Activated naive CD8-positive, alpha-beta T cell treated with anti-CD3 and anti-CD28 coated beads, Interleukin-2, amount 50 U/mL, for 16 hours (primary cell): ENCODE measurements at places on chromosomes 3 and 15.

DNA sequence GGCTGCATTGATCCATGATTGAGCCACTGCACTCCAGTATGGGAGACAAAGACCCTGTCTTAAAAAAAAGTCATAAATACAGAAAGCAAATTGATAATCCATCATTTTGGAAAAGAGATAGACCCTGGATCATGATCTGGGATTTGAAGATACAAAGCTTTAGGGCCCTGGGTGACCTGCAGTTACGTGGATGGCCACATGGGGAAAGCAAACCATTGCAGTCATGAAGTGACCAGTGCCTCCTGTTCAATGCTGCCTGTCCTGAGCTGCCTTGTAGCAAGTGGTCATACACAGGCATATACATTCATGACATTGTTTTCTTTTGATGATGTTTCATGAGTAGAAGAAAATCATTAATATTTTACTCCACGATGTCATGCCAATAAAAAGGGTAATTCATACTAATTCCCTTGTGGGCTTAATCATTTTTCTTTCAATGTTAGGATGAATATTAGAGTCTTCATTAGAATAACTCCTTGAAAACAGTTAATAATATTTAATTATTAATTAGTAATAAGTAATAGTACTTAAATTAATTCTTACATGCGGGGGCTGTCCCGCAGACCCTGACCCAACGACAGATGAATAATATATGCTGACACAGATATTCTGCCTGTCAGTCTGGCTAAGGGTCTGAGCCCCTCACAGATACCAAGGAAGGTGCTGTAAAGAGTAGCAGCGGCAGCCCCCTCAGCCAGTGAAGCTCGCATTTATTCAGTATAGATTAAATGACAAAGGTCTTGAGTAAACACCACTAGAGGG is 109.0 kb upstream of the UNC13C start:
- no peak for DNase-seq

- DNase-seq, result no peak
Measured at GRCh38 chr15:77584201-77584600, 48.5 kb downstream of the LINGO1 start.

- DNase-seq, result no peak
Measured at GRCh38 chr3:66107855-66108254, 69.1 kb upstream of the MAGI1 start.

- no peak for DNase-seq
Measured at GRCh38 chr3:50395070-50395860, 35.9 kb upstream of the TMEM115 start.

DNA sequence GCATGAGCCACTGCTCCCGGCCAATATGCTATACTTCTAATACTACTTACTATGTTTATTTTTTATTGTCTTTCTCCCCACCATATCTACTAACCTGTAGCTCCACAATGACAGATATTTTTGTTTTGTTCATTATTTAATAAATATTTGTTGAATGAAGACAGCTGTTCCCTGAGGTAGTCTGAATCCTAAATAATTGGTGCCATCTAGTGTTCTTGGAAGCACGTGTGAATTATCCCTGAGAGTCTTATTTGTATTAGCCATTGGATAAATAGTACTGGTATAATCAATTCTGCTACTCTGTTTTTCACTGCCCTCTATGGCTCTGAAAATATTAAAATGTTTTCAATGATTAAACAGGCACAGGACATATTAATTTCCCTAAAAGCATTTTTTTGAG is 5.6 kb upstream of the APPL1 start:
- DNase-seq, result no peak

DNA sequence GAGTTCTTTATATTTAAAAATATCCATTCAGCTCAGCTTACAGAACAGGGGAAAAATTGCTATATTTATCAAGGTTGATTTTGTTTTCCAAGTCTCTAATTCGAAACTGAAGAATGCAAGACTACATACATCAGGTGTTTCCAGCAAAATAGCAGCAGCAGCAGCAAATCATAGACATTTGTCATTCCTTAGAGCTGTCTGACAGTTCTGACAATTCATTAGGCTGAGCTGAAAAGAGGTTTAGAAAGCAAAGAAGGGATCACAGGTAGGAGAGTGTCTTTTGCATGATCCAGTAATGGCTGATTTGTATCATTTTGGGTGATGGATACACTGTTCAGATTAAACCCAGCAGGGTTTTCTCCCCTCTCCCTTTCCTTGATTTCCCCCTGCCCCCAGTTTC is 545.7 kb downstream of the MCTP2 start:
- no peak for DNase-seq

GRCh38 chr3:38538773-38539353 is 42.7 kb downstream of the EXOG start:
- no peak for DNase-seq

DNA sequence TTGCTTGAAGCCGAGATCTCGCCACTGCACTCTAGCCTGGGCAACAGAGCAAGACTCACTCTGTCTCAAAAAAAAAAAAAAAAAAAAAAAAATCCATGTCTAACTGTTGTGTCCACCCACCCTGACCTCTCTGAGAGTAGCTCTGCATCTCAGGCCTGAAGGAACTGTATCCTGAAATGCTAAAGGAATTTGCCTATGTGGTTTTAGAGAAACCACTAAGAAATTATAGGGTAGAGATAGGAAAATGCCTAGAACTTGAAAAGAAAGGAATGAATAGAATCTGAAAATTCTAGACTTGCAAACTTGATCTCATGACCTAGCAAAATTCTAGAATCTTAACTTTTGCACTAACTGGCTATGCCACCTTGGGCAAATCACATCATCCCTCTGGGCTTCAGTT is 217.5 kb upstream of the ROPN1 start:
- no peak for DNase-seq

- no peak for DNase-seq
Measured at GRCh38 chr3:180199417-180199995, 162.8 kb upstream of the PEX5L start.

GRCh38 chr15:91688811-91689210 is 164.7 kb upstream of the SLCO3A1 start:
- no peak for DNase-seq

GRCh38 chr15:72050700-72051099 is 67.2 kb downstream of the MYO9A start:
- no peak for DNase-seq

- no peak for DNase-seq
Measured at GRCh38 chr3:141384157-141384556, 15.9 kb downstream of the ZBTB38 start.

GRCh38 chr3:4588466-4588865 is 95.3 kb downstream of the ITPR1 start:
- DNase-seq, result no peak

- DNase-seq, result no peak
Measured at GRCh38 chr3:17553080-17553479, 189.4 kb downstream of the TBC1D5 start.

DNA sequence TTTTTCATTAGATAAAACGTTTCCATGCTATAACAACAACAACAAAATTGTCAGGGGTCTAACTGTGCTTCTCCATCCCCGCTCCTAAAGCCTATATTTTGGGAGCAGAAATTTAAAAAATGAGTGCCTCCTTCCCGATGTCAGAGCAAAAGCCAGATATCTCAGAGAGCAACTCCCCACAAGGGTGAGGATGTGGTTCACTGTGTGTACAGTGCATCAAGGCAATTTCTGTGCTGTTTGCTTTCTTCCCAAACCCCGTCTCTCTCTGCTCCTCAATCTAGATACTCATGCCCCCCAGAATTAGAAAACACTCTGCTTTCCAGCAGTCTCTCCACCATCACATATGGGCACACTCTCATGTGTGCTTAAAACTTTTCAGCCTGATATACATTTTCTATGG is 76.7 kb upstream of the MBNL1 start:
- DNase-seq, result no peak

- DNase-seq, result no peak
Measured at GRCh38 chr3:31522152-31522551, 10.6 kb upstream of the STT3B start.

- DNase-seq, result no peak
Measured at GRCh38 chr15:67865331-67865730, 25.5 kb upstream of the RNU6-1 start.

- no peak for DNase-seq
Measured at GRCh38 chr15:68679961-68680371, 101.2 kb downstream of the CORO2B start.

DNA sequence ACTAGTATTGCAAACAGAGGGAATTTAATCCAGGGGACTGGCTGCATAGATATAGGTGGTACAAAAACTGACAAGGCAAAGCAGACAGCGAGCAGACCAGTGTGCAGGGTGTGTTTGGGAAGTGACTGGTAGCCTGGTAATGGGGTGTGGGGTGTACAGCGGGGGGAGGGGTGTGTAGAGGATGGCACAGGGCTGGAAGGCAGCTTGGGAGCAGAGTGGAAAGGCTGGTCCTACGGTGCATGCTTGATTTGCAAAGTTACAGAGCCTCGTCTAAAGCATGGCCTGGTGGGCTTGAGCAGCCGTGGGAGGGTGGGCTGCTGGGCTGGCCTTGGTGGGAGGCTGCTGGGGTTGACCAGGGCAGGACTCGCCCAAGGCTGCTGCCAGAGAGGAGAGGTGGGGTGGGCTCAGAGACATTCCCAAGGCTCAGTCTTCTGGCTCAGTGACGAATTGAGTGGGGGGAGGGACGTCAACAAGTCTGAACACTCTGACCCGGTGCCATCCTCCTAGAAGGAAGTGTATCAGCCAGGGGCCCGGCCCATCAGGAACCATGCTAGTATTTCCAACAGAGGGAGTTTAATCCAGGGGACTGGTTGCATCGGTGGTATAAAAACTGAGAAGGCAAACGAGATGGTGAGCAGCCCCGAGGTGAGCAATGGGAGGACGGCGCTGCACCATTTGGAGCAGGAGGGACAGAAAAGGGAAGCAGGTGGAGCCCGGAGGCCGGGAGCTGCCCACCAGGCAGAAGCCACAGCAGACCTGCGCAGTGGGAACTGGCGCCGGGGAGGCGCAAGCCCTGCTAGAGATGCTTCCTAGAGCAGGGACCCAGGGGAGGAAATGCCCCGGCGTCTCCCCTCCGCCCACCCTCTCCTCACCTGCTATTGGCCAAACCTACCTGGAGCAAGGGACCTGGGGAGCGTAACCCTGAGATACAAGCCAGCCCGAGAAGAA is 29.2 kb downstream of the CPN2 start:
- DNase-seq, result no peak

DNA sequence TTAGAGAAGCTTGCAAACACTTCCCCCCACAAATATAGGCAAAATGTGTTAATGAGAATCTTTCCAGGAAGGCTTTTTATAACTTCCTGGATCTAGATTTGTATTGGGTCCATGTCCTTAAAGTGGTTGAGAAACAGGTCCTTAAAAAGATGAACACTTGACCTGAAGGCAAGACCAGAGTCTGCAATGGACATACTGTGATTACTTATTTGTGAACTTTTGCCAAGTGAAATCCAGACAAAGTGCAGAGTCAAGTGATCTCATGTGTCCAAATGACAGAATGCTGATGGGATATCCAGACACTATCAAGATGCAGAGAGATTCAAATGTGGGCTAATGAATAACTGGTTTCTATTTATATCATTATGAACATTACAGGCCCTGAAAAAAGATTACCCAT is 43.8 kb downstream of the FRMD4B start:
- no peak for DNase-seq

DNA sequence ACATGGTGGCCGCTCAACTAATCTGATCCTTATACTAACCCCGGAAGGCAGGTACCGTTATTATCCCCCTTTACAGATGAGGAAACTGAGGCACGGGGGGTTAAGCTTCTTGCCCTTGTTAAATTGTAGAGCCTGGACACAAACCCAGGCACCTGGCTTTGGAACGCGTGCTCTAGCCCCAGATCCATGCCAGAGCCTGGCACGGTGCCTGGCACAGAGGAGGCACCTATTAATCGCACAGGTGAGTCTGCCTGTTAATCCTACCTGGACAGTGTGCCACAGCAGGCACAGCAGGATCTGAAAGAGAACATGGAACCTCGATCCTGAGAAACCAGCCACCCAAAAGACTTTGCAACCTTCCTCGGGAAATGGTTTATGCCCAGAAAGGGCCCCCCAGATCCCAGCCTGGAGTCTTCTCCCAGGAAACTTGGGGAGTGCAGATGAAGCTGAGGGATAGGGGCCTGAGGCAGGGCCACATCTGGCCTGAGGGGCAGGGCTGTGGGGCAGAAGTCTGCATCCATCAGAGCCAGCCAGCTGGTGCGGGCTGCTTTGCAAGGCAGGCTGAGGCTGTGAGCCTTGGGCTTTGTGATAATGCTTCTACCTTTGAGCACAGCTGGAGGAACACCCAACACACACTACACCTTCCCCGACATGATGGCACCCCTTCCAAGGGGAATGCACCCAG is 55.3 kb upstream of the SLC6A1 start:
- DNase-seq, result no peak

GRCh38 chr3:59481776-59482400 is 432.1 kb upstream of the CFAP20DC start:
- no peak for DNase-seq

DNA sequence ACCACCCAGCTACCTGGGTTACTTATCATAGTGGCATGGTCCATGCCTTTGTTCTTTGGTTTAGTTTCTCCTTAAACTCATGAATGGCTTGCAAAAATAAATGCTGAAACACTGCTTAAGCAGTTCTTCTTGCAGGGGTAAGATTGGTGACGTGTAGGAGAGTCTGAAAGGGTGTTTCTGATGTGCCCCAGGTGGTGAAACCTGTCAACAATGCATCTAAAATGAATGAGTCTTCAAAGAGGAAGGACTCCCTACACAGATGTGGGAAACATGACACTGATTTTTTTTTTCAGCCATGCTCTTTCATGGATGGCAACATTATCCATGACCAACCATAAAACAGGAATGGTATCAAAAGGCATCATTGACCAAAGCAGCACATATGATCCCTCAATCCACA is 72.0 kb downstream of the KCNH8 start:
- no peak for DNase-seq

DNA sequence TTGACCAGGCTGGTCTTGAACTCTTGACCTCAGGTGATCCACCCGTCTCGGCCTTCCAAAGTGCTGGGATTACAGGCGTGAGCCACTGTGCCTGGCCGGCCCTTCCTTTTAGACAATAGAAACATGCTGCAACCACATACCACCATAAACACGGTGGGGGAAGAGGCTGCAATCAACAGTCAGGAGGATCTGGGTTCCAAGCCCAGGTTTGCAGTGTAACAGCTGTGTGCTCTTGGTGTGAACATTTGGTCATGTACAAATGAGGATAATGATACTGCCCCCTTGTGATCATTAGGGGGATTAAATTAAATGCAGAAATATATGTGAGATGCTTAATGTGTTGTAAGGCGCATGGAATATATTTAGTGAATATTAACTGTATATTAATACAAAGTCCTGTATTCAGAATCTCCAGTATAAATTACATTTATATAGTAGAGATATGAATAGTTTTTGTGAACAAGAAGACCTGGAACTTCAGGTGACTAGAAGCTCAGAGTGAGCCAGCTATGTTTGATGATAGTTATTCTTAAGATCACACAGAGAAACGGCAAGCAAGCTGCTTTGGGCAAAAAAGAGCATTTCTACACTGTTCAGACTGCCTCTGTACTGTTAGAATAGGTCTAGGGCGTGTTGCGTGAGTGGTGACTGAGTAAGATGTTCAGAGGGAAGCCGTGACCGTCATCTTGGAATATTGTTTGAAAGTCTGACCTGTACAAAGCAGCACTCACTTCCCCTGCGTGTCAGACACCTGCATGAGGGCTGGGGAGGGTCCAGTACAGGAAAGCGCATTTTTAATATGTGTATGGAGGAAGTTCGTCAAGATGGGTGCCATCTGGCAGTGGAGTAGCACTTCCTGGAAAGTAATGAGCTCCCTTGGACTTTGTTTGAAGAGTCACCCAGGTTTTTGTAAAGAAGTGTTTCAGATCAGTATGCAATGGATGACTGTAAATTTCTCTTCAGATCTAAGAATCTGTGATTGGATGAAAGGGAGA is 125.8 kb downstream of the PGPEP1L start:
- DNase-seq, result no peak

- no peak for DNase-seq
Measured at GRCh38 chr15:51775967-51776816, 24.8 kb downstream of the TMOD2 start.
